A172 (cell line): ENCODE measurements at places on chromosomes 16 and 17.

DNA sequence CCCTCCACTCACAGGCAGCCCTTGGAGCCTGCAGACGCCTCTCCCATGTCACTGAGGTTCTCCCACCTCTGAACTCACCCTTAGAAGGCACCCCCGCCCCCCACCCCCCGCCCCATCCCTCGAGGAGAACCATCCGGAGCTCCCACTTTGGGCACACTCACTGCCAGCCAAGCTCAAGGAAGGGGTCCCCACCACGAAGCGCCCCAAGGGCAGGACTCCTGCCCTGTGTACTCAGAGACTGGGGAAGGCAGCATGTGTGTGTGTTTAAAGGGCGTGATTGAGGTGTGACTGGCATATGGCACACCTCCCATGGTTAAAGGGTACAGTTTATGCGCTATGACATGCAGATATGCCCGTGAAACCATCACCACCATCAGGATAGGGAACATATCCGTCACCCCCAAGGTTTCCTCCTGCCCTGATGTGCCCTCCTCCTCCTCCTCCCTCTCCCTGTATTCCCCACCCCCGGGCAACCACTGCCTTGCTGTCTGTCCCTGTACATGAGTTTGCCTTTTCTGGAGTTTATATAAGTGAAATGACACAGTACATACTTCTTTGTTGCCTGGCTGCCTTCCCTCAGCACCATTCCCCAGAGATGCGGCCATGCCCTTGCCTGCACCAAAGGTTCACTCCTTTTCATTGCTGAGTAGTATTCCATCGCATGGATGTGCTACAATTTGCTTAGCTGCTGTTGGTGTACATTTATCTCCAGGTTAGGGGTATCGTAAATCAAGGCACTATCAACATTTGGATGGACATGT lies 14.0 kb upstream of the RBFOX3 start:
- DNase-seq, result no peak

GRCh38 chr17:40374821-40375498 lies 10.4 kb upstream of the GJD3 start:
- no peak for DNase-seq

DNA sequence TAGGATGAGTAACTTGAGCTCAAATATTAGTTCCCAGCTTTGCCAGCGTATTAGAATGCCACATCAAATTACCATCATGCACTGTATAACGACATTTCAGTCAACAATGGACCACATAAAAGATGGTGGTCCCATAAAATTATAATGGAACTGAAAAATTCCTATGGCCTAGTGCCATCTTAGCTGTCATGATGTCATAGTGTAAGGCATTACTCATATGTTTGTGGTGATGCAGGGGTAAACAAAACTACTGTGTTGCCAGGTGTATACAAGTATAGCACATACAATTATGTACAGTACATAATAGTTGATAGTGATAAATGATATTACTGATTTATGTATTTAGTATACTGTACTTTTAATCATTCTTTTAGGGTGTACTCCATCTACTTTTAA lies 54.4 kb upstream of the NETO2 start:
- DNase-seq, result no peak

DNA sequence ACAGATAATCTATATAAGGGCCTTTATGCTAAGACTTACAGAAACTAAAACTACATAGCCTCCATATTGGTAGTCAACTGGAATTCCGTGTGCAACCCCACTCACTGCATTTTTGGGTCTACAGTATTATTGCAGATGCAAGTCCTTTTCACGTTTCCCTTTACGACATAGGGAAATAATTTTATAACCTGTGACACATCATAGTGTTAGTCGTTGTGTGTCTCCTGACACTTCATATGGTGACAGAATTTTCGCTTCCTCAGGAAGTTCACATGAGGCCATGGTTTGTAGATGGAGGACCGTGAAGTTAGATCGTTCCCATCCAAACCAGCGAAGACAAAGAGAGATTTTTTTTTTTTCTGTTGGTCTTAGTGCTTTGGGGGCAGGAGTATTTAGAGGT lies 15.7 kb upstream of the MRC2 start:
- DNase-seq, result no peak

DNA sequence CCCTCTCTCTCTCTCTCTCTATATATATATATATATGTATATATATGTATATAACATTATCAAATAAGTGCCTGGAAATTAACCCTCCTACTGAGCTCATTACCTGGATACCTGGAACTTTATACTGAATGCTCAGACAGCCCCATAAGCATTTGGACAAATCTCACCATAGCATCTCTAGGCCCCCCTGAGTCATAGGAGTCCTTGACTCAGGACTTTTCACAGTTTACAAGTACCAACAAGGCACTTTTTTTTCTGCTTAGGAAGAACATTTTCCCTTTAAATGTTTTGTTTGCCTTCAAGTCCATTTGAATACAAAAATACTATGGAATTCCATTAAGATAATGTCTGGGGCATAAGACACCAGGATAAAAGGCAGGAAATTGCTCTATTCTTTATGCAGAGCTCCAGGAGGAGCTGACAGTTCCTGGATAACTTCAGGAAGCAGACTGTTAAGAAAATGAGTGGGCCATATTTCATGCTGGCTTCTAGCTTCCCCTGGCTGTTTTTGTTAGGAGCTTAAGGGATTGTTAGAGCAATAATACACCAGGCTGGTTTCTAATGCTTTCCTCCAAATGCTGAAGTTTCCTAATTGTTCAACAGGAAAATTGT lies 171.7 kb upstream of the ASIC2 start:
- DNase-seq, result no peak

- DNase-seq, result no peak
Measured at GRCh38 chr16:14608604-14609003, 21.5 kb downstream of the PARN start.

DNA sequence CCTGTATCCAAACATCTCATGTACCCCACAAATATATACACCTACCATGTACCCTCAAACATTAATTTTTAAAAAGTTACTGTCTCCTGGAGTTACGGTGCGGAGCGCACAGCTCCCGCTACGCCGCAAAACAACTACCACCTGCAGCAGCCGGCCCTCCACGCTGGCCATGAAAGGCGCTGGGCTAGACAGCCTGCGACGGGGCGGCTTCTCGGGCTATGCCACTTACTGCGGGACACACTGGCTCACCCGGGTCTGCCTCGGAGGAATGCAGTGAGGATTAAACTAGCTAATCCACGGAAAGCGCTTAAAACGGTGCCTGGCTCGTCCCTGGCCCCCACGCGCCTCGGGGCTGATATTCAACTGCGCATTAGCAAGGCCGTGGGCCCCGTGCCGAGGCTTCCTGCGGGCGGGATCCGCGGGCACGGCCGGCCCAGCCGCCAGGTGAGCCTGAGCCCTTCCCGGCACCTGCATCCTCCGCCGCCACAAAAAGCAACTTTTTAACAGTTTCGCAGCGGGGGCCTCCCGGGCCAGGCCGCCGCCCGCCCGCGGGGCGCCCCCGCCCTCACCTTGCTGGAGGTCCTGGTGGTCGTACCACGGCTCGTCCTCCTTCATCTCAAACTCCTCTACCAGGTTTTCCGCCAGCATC lies 633 bp downstream of the CDR2 start:
- no peak for DNase-seq

DNA sequence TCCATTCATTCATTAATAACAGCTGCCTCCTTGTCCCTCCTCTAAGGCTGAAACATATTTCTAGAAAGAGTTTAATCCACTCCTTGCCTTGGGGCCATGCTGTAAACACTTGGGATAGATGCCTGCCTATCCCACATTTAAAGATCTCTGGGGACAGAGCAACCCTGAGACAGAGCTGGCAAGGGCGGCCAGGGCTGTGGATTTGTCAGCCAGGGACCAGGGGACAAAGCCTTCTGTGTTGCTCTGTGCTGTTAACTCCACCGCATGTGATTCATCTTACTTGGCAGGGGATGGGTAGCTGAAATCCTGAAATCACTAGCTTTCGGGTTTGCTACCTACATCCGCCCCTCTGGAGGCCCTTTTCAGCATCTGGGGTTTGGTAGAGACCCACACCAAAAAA lies 392.9 kb downstream of the SLC39A11 start:
- DNase-seq, result peak; percentile 51

GRCh38 chr17:74442670-74443515 lies 11.0 kb downstream of the GPRC5C start:
- DNase-seq, result peak; percentile 30

- DNase-seq, result no peak
Measured at GRCh38 chr17:4944554-4945175, 3.7 kb downstream of the PFN1 start.

GRCh38 chr16:3661311-3661710 lies 6.8 kb downstream of the DNASE1 start:
- DNase-seq, result no peak

DNA sequence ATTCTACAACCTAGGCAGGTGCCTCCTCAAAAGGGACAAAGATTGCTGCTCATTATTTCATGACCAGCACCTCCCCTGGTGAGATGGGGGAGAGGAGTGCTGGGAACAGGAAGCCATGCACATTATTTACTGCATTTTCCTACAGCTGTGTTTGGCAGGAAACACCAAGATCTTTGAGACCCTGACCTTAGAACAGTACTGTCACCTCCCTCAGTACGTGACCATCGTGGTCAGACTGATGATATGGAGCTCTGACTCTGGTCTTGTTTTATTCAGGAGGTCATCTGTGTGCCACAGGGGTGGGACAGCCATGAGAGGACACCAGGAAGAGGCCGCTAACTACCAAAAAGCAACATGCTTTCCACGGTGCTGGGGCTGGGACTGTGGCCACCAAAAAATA lies 37.4 kb downstream of the USP22 start:
- DNase-seq, result no peak

DNA sequence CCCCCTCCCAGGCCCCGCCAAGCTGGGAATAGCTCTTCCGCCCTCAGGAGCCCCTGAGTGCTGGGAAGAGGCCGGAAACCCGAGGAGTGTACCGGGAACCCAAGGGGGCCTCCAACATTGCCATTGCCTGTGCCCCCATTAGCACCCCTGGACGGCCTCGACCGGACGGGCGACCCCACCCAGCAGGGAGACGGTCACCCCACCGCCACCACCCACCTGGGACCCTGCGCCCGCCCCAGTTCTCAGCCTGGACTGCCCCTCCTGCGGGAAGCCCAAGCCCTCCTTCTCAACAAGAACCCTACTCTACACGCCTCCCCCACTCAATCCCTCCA lies 2.0 kb downstream of the CARHSP1 start:
- DNase-seq, result no peak

DNA sequence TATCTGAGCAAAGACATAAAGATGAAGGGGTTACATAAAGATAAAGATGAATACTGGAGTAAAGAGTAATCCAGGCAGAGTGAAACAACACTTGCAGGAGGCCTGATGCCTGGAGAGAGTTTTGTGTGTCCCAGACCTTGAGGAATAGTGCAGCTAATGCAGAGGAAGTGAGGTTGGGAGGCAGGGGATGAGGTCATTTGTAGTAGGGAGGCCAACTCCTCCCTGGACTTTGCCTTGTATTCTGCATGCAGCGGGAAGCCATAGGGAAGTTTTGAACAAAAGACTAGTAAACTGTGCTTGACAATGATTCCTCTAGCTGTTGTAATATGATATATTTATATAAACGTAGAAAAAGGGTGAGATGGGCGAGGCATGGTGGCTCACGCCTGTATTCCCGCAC lies 356.6 kb downstream of the KCNJ2 start:
- no peak for DNase-seq

DNA sequence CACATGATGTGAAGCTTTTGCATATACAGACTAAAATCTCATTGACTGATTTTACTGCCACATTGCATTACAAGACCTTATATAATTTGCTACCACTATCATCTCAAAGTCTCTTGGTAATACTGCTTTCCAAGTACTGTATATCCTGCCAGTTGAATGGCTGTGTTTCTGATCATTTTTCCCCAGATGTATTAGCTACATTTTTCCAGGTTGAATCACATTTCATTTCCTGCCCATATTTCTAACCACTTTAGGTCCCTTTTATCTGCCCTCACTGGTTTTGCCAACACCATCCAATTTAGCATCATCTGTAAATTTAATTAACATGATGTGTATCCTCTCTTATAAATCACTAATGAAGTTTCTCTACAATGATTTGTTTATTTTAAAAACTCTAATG lies 365.7 kb upstream of the PMFBP1 start:
- DNase-seq, result peak; percentile 70

GRCh38 chr17:57328109-57328882 lies 72.0 kb downstream of the MSI2 start:
- DNase-seq, result no peak

DNA sequence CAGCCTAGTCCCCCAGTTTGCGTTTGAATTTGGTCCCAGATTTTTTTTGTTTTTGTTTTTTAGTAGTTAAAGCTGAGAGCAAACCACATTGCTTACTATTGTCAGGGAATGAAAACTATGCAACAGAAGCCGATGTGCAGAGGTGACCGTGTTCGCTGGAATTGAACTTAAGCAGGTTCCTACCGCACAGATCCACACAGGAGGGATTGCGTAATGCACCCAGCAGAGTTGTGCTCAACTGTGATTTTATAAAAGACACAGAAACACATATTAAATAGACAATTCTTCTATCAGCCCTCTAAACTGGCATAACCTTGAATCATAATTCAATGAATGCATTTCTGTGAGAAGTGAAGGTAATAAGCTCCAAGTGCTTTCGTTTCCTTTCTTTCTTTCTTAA lies 443.0 kb downstream of the WWOX start:
- DNase-seq, result no peak

DNA sequence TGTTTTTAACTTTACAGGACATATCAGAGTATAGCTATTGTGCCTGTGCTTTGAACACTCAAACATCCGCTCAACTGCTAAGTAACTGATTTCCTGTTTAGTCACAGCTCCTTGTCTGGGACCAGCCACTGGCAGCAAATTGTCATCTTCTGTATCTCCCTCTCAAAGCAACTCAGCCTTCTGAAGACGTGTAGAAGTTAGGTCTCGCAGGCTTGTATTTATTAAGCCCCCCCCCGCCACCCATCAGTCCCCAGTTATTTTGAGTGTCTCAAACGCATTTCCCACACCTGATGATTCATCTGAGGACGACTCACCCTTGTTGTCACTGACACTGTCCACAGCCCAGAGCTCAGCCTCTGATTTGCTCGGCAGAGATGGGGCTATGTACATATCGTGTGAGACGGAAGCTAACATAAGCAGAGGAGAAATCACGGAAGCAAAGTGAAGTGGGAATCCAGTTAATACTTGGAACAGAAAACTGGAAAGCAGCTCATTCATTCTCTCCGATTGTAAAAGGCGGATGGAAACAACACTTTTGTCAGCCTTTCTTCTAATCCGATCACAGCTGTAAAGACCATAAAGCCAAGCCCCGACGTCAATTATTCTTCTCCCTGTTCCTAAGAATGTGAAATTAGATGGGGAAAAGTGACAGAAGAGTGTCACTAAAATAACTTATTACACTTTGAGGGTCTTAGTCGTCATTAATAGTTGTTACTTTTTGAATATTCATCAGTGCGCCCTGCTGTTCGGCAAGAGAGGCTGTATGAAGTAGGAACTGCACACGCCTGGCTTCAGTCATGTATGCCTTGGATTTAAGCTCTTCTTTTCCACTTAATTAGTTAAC lies 64.2 kb downstream of the PITPNC1 start:
- peak; percentile 69 for DNase-seq

DNA sequence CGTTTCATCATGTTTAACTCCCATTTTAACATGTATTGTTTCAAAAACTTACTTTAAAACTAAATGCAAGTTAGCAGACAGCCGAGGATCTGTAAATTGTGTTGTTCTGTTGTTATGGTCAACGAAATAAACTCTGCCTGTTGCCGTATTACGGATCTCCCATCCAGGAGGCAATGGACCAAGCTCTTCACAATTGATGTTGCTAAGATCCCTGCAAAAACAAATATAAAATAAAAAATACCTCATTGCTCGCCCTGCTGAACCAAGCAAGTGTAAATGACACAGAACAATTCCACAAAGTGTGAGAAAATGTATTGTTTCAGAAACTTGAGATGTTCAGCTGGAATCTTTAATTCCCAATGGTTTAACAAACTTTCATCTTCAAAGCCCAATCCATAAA lies 65.0 kb downstream of the CEP95 start:
- DNase-seq, result no peak
